ENCODE measurements at places on chromosomes 7 and 10.

GRCh38 chr10:565676-566075 is 123.8 kb downstream of the DIP2C start:
- DNase-seq = no peak

GRCh38 chr10:101047961-101048892 is 13.6 kb upstream of the KAZALD1 start:
- no peak for DNase-seq

DNA sequence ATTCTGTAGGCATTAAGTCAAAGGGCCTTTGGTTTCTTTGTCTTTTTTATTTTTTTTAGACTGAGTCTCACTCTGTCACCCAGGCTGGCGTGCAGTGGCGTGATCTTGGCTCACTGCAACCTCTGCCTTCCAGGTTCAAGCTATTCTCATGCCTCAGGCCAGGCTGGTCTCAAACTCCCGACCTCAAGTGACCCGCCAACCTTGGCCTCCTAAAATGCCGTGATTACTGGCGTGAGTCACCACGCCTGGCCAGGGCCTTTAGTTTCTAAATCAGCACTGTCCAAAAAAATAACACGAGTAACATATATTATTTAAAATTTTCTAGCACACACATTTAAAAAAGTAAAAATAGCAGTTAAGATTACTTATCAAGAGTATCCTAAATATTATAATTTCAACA is 11.1 kb upstream of the ACSL5 start:
- DNase-seq = no peak

DNA sequence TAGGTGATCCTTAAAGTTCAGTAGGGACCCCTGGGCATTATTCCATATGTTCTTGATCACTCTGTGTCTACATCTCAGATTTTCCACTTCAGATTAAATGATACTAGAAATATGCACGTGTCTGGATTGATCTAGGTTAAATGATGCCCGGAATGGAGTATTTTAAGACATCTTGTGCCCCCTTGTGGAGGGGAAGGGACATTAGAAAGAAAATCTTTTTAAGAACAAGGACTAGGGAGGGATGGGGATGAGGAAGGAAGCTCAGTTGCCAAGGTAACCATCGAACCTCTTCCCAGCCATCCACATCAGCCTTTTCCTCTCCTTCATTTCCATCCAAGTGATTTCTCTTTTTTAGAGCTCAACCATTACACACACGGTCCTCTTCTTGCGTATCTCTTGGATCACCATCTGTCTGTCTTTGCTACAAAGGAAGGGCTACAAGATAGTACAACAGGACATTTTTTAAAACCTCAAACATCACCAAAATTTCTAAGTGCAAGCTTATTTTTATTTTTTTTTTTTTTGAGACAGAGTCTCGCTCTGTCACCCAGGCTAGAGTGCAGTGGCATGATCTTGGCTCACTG is 40.5 kb downstream of the PRSS2 start:
- peak; percentile 23 for DNase-seq

- no peak for DNase-seq
Observed at GRCh38 chr7:111145472-111145871, 54.5 kb downstream of the LRRN3 start.

DNA sequence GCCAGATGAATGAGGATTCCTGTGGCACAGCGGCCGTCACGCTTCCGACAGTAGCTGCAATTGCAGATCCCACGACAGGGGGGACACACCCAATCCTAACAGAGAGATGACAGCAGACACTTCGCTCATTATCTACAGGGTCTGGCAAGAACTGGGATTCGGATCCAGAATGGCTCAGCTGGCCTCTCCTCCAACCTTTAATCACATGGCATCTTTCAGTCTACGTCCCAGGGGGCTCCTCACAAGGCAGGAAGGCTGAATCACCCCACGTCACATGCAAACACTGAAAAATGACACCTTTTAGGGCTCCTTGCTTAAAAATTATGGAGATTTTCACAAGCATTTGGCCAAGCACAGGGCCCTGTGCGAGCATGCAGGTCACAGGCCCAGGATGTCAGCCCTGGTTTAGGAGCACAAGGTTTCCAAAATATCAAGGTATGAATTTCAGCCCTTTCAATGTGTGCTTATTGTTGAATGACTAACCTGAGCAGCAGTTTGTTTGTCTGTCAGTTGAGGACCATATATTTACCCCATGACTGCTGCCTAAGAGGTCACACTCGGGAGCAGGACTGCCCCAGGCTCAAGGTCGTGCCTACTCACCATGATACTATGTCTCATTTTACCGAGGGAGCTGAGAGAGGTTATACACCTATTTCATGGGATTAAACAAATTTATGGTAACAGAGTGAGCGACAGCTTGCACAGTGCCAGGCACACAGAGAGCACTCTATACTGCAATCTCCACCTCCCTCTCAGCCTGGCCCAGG is 42.5 kb downstream of the CDCA7L start:
- no peak for DNase-seq

GRCh38 chr10:72337039-72337629 is 17.6 kb downstream of the DNAJB12 start:
- peak; percentile 82 for DNase-seq

DNA sequence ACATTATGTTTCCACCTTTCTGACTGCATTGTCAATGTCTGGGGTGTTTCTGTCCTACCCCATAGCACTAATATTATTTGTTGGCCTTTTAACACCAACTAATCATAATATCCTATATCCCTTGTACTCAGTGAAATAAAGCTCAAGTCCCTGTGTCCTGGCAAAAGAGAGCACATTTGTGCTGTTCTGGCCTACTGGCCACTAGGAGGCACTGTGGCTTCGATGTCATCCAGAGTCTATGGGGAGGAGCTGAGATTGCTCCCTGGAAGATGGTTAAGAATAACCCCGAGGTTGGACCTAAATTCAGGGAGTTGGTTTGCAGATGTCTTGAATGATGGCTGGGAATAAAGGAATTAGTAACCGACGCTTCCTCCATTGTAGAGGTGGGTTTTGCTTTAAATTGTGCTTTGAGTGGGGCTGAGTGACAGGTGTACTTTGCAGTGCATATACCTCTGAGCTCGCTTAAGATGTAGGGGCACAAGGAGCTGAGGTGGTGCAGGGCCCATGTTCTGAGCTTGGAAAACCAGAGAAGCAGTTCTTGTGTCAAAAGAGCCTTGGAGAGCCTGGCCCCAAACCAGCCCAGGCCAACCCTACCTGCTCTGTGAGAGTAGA is 191.2 kb upstream of the PRSS1 start:
- no peak for DNase-seq

DNA sequence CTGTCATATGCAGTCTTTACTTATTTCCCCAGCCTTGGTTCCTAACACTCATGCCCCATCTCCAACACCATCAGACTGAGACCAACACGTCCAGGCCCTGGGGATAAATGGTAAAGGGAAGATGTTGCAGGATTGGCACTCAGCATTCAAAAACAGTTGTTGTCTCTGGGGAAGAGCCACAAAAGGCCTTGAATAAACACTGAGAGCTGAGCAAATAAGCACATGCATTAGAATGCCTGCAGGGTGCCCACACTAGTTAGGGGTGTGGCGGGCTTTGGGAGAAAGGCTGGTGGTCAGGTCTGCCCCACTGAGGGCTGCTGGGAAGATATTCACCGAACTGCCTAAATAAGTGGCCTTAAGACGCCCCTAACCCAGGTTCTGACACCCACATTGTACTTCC is 391.0 kb downstream of the GFRA1 start:
- DNase-seq = no peak

- DNase-seq = peak; percentile 21
Observed at GRCh38 chr10:86262688-86263181, 103.9 kb downstream of the GRID1 start.

DNA sequence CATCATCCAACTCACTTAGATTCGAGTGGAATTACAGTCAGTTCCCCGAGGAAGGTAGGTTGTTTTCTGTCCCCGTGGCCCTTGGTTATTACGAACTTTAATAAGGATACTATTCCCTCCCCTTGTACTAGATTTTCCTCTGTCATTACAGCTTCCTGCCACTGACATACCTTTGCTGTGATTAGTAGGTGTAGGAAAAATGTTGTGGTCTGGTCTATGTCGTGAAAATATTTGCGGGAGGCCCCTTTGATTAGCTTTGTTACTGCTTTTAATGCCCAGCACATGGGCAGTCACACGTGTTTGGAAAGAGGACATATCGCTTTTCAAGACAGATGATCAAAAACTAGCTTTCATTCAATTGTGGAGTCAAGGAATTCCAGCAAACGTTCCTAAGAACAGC is 92.2 kb downstream of the GATA3 start:
- DNase-seq = no peak

GRCh38 chr7:51328351-51328801 is 11.8 kb upstream of the COBL start:
- no peak for DNase-seq

- no peak for DNase-seq
Observed at GRCh38 chr7:99478464-99479440, 6.1 kb downstream of the ZNF789 start.

GRCh38 chr7:130667593-130668257 is 823 bp downstream of the COPG2 start:
- DNase-seq = peak; percentile 39

DNA sequence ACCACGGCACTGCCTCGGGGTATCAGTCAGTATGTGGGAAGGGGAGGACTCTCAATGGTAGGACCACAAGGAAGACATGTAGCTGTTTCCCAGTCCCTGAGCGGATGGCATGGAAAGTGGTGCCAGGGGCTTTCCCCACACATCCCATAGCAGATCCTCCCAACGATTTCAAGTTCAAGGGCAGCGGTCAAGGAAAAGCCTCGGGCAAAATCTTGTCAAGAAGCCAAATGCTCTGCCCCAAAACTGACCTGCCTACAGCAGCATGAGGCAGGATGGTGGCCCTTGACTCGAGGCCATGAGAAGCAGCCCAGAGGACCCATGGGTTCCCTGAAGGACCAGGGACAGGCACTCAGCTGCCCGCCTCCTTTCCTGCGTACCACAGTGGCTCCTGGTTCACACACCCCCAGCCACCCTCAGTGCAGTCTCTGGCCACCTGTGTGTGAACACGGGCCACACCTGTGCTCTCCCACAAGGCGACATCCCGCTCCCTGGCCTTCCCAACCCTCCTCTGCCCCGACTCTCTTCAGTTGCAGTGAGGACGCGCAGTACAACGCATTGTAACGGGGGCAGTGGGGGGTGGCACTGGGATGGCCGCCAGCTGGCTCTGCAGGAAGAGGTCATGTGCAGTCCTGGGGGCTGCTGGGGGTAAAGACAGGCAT is 43.6 kb downstream of the CTBP2 start:
- DNase-seq = no peak

GRCh38 chr10:121404611-121405010 is 193.6 kb downstream of the FGFR2 start:
- DNase-seq = no peak

DNA sequence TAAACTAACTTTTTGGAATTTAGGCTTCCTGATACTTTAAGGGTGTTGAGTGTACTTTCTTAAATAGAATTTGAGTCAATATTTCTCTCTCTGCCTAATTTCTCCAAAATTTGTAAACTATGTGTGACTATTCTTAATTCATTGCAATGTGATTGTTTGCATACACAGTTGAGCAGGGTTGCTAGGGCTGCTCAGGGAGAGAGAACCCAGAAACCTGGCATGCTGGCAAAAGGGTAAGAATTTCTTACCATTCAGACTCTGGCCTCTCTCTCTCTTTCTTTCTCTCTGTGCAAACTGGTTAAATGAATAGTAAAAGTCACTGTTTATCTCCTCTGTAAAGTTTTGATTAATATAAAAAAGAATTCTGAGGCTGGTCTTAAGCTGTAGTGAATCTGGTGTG is 51.0 kb upstream of the NAMPT start:
- no peak for DNase-seq

GRCh38 chr7:133662830-133663229 is 410.0 kb downstream of the EXOC4 start:
- DNase-seq = no peak

GRCh38 chr10:103281753-103282152 is 4.8 kb downstream of the INA start:
- peak; percentile 40 for DNase-seq

DNA sequence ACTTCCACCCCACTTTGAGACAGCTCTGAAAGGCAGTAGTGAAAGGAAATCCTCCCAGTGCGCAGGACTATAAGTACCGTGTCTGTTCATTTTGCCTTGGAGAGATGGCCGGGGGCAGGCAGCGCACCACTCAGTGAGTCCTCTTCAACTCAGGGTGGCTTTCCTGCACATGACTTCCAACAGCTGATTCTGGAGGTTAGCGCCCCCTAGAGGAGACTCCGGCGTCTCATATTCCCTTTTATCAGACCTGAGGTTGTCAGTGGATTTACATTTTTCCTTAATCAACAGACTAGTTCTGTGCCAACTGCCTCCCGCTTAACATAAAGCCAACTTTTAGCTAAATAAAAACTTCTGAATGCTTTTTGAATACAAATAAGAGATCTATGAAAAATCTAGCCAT is 101.0 kb downstream of the HERPUD2 start:
- DNase-seq = no peak

- no peak for DNase-seq
Observed at GRCh38 chr7:133114519-133114918, 32.6 kb upstream of the CHCHD3 start.

DNA sequence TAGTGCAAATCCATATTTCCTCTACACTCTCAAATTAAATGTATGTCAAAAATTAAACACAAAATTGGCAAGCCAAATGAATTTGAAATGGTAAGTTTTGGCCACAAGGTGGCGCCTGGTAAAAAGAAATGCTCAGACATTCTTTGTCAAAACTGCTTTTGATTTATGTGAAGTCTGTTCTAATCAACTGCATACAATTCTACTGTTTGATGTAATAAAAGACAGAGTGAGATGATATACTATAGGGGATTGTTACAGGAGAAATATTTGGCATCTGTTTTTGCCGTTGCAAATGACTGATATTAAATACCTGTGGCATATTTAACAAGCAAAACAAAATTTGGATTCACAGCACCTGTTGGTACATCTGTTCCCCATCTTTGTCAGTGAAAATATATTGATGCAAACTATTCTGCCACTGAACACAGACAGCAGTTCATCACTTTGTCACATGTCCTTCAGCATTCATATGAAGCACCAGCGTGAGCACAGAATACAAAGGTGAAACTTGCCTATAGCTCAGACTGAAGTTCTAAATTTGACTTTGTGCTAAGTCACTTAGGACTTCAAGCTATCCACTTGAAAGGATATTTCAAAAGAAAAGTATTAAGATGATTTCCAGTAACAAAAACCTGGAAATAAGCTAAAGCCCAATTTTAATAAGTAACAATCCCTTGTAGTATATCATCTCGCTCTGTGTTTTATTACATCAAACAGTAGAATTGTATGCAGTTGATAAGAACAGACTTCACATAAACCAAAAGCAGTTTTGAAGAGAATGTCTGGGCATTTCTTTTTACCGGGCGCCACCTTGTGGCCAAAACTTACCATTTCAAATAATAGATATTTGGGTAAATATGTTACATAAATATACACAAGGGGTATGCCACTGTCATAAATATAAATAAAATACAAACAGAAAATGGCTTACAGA is 10.2 kb upstream of the CH25H start:
- peak; percentile 83 for DNase-seq

DNA sequence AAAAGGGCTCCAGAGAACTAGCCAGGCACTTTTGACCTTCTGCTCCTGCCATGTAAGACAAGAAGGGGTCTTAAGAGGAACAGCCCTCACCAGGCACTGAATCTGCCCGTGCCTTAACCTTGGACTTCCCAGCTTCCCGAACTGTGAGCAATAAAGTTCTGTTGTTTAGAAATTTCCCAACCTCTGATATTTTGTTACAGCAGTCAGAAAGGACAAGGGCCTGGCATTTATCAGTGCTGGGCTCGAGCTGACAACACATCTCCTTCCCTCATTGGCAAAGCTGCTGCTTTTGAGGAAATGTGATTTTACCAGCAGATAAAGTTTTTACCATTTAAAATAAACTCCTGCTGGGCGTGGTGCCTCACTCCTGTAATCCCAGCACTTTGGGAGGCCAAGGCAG is 103.5 kb downstream of the GPR26 start:
- no peak for DNase-seq

- no peak for DNase-seq
Observed at GRCh38 chr10:75007646-75008045, 103.8 kb upstream of the SAMD8 start.
